ENCODE measurements at places on chromosomes 12 and 14.

GRCh38 chr12:55847033-55847432 is 4.3 kb upstream of the MMP19 start:
- DNase-seq = peak; percentile 96

DNA sequence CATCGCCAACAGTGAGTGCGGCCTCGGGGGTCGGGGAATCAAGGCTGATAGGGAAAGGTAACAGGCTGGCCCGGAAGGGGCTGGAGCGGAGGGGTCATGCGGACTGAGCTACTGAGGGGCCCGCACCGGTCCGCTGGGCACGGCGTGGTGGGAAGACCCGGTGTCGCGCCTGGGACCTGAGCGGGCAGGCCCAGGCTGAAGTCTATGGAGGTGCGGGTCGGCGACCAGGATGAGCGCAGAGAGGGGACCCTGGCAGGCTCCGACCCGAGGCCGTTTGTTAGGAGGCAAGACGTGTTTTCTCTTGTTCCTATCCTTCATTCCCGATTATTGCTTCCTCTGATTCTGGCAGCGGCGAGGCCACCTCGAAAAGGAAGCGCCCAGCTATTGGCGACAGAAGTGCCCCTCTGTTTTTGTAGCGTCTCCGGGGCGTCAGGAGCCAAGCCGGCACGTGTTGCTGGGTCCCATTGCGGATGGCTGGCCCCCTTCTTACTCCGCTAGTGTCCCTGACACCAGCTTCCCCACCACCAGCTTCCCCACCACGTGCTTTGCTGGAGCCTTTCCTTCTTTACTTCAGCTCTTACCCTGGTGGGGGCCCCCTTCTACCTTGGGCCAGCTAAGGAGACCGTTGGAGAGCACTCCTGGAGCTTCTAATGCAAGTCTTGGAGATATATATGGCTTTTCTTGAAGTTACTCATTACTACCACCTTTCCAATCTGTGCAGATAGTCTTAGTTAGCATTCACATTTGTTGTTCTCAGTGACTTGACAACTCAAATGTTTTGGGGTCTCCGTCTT is 653 bp downstream of the PA2G4 start:
- DNase-seq = peak; percentile 28

GRCh38 chr12:74614426-74614825 is 76.8 kb downstream of the ATXN7L3B start:
- no peak for DNase-seq

DNA sequence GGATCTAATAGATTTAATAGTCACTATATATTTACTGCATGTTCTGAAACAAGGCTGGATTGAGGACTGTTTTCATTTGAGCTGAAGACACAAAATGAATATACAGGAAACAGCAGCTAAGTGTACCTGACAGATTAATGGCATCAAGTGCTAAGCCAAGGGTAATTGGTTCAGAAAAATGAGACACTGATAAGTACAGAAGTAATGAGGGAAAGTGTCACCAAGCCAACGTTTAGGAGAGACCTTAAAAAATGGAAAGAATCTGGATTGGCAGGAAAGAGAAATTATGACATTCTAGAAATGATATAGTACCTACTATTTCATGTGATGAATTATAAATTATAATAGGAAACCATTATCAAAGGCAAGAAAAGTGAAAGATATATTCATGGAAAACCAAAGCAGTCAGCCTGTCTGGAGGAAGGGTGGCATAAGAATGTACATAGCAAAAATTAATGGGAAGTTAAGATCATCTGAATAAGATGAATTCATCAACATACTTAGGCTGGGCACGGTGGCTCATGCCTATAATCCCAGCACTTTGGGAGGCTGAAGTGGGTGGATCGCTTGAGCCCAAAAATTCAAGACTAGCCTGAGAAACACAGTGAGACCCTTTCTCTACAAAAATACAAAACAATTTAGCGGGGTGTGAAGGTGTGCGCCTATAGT is 21.0 kb upstream of the DUSP16 start:
- DNase-seq = peak; percentile 41

GRCh38 chr14:101254805-101255764 is 306.2 kb upstream of the DIO3 start:
- DNase-seq = no peak

DNA sequence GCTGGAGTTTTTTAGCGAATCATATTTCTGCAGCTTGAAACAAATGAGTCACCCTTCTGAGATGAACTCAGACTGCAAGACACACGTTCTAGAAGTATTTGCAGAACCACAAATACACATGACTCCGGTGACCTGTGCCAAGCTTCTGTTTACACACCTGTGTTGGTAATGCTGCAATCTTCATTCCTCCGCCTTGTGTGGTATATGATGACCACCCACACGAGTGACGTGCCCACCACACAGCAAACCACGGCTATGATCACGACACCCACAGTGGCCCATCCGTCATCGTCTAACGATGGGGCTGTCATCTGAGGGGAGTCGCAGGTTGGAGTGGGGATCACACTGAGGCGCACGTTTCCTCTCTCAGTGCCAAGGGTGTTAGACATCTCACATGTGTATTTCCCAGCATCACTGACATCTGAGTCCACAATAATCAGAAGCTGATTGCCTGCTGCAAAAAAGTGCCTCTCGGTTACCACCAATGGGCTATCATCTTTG is 43.0 kb downstream of the LRIG3 start:
- no peak for DNase-seq

DNA sequence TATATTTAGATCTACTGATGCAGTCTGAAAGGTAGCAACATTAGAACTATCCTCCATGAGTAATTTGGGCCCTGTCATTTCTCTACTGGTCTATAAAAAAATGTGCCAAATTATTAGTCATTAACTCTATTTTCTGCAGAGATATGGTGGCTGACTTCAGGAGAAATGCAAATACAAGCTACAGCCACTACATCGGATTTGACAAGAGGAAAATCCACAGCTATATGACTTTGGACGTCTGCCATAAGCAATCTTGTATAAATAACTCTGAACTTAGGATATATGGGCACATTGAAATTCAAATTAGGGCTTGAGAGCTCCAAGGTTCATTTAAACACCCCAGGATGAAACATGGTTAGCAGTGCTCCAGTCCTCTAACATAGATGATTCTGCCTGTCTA is 983.0 kb upstream of the LRFN5 start:
- no peak for DNase-seq

- no peak for DNase-seq
Observed at GRCh38 chr14:30608533-30609006, 13.5 kb upstream of the SCFD1 start.

DNA sequence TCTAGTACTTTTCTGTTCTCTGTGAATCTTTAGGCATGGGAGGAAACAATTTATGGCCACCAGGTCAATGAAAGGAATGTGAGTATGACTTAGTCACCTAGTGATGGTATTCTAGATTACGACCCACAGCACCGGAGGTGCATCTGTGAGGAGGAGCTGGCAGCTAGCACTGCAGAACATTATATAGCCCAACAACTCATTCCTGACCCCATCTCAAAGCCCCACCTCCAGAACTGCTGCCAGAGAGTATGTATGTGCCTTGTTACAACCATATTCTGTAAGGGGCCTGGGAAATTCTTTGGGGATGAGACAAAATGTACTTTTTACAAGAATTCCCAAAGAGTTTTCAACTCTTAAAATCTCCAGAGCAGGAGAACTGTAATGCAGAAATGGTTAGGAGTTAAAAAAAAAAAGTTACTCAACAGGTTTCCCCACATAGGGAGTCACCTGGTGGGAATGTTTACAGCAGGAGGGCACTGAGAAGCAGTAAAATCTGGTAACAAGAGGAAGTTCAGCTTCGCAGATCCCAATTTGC is 34.9 kb upstream of the CERS5 start:
- no peak for DNase-seq

- no peak for DNase-seq
Observed at GRCh38 chr12:44229846-44230245, 394.0 kb downstream of the TMEM117 start.

- no peak for DNase-seq
Observed at GRCh38 chr12:64673490-64674169, 63.3 kb downstream of the RASSF3 start.

GRCh38 chr14:39580696-39581095 is 148.5 kb upstream of the FBXO33 start:
- DNase-seq = no peak

- peak; percentile 59 for DNase-seq
Observed at GRCh38 chr12:108611884-108612415, 14.1 kb upstream of the TMEM119 start.

DNA sequence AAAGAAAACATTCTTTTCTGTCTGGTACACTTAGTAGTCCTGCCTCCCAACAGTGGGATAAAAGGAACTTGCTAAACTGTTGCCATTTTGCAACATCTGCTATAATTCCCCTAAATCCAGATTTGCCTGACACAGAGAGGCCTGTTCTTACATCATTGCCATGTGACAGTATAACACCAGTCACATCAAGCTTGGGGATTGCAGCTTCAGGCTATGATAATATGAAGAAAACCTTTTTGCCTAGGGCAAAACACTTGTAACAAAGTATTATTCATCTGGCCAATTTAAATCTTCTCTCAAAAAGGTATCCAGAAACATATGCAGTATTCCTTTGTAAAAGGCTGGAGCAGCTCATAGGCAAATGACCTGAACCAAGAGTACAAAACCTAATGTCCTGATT is 80.9 kb upstream of the OTX2 start:
- peak; percentile 32 for DNase-seq

- no peak for DNase-seq
Observed at GRCh38 chr12:81079280-81080076, 1.6 kb downstream of the ACSS3 start.

GRCh38 chr14:82757776-82758175 is 1224.1 kb upstream of the SEL1L start:
- no peak for DNase-seq

DNA sequence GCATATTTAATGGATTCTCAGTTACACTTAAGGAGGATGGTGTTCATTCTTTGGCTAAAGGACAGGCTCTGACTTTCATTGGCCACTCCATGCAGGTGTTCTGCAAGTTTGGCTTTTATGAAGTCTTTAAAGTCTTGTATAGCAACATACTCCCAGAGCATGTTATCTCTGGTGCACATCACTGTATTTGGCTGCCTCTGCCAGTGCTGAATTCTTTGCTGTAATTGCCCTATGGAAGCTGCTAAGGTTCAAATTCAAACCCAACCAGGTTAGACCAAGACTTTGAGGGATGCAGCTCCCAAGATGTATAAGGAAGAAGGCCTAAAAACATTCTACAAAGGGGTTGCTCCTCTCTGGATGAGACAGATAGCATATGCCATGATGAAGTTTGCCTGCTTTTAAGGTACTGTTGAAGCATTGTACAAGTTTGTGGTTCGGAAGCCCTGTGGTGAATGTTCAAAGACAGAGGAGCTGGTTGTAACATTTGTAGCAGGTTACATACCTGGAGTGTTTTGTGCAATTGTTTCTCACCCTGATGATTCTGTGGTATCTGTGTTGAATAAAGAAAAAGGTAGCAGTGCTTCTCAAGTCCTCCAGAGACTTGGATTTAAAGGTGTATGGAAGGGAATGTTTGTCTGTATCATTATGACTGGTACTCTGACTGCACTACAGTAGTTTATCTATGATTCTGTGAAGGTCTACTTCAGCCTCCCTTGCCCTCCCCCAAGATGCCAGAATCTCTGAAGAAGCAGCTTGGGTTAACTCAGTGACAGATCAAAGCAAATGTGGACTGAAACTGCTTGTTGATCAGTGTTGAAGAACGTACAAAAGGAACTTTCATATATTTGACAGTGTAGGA is 19.4 kb downstream of the TMEM116 start:
- no peak for DNase-seq

DNA sequence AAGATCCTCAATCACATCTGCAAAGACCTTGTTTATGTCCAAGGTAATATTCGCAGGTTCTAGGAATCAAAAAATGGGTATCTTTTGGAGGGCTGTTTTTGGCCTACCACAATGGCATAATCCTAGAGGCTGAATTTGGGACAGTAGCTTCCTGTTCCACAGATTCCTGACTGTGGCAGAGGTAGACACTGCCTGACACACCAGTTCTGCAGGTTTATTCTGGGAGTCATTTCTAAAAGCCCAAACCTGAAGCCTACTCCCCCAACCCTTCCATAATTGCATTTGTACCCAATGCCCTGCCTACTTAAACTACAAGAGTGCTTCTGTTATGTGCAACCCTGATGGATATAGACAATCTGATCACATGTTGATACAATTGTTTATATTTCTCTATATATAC is 378.9 kb downstream of the PCNX1 start:
- no peak for DNase-seq

GRCh38 chr12:106498056-106498455 is 84.7 kb upstream of the RFX4 start:
- no peak for DNase-seq

- DNase-seq = no peak
Observed at GRCh38 chr12:9669534-9669933, at the start of gene CLEC2D. CLEC2D (plus strand) TSS chr12:9669713; CDS start chr12:9669735, 22 bp downstream.

GRCh38 chr14:55248411-55248810 is 22.8 kb upstream of the FBXO34 start:
- peak; percentile 59 for DNase-seq

- DNase-seq = peak; percentile 64
Observed at GRCh38 chr14:77667331-77667730, 40.5 kb downstream of the ALKBH1 start.

- peak; percentile 84 for DNase-seq
Observed at GRCh38 chr14:92556255-92556741, 42.7 kb downstream of the RIN3 start.

DNA sequence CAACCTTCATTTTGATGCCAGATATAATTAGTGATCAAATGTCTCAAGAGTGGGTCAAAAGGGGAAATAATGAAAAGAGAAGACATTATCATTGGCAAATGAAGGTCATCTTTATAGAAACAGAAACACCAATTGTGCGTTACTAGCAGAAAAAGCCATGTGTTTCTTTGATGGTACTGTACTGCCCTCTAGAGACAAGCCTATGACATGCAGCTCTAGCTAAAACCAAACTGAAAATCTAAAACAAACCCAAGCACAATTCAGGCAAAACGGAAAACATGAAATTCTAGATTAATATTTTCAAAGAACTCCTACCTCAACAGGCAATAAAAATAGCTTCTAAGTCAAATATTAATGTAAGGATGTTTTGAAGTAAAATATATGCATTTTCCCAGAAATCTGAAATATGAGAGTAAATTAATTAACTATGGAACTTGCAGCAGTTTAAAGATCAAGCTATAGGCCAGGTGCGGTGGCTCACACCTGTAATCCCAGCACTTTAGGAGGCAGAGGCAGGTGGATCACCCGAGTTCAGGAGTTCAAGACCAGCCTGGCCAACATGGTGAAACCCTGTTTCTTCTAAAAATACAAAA is 115.4 kb downstream of the KLHL28 start:
- peak; percentile 47 for DNase-seq

GRCh38 chr12:47732504-47732903 is 7.2 kb upstream of the ENDOU start:
- no peak for DNase-seq
